Spinal cord (tissue), 10 donors: ENCODE measurements at places on chromosomes 4 and X.

DNA sequence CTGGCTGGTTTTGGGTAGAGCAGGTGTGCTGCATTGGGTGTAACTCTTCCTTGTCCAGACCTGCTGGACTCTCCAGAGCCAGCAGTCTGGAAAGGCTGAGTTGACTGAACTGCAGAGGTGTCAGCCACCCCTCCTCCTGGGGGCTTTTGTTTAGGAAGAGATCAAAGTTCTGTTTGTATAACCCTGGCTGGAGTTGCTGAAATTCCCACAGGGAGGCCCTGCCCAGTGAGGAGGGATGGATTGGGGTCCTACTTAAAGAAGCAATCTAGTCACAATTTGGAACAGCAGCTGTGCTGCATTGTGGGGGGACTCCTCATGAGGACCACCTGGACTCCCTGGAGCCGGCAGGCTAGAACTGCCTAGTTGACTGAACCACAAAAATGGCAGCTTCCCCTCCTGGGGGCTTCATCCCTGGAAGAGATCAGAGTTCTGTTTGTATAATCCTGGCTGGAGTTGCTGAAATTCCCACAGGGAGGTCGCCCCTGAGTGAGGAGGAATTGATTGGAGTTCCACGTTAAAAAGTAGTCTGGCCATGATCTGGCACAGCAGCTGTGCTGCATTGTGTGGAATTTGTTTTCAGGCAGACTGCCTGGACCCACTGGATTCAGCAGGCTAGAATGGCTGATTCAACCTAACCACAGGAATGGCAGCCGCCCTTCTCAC, 264.9 kb upstream of the ZC4H2 start:
- no peak for DNase-seq
- H3K4me3 ChIP-seq = no peak overlapping the region
- no peaks in the 10 kb centered on the region for H3K4me1 ChIP-seq
- no peaks in the 10 kb centered on the region for H3K36me3 ChIP-seq
- H3K27me3 ChIP-seq = no peaks in the 10 kb centered on the region
- no peak overlapping the region for H3K27ac ChIP-seq

GRCh38 chr4:83223781-83224180, 60.8 kb downstream of the COQ2 start:
- DNase-seq = no peak
- no peaks in the 10 kb centered on the region for H3K36me3 ChIP-seq
- no peaks in the 10 kb centered on the region for H3K27me3 ChIP-seq
- H3K4me1 ChIP-seq = peaks cover 6% of the 10 kb centered on the region
- no peak overlapping the region for H3K27ac ChIP-seq
- H3K4me3 ChIP-seq = no peak overlapping the region

DNA sequence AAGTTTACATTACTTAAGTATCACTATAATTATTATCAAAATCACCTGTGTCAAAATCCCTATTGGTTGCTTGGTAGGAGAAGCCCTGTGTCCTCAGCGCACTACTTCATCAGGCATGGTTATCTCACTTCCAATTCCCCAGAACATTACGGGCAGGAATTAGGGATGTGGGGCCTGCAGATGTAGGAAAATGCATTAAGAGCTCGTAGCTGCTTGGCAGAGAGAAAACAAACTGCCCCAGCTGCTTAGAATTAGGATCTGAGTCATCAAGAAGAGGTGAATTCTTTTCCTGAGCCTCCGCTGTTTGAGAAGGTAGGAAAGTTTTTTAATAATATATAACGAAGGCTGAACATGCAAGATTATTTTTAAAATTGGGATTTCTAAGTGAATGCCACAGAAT, 31.1 kb upstream of the CLNK start:
- no peak overlapping the region for H3K27ac ChIP-seq
- DNase-seq = no peak
- H3K36me3 ChIP-seq = no peaks in the 10 kb centered on the region

DNA sequence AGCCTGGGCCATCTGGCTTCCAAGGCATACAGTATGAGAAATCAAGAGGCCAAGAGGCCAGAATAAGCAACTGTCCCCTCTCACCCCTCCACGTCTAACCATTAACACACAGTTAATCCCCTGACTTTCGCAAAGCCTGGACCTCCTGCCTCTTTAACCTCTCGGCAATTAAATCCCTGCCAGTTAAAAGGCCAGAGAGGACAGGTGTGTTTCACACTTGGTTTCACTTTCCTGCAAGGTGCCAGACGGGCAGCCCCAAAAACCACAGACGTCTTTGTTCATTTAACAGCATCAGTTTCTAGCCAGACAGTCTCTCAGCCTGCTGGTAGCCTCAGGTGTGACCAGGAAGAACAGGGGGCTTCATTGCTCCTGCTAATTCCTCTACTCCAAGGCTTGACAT, 91.1 kb upstream of the KIT start:
- H3K27me3 ChIP-seq = no peaks in the 10 kb centered on the region
- H3K27ac ChIP-seq = no peak overlapping the region
- H3K4me1 ChIP-seq = no peaks in the 10 kb centered on the region
- DNase-seq = no peak

- peaks cover 4% of the 10 kb centered on the region for H3K4me1 ChIP-seq
- no peak for DNase-seq
- no peak overlapping the region for H3K27ac ChIP-seq
- H3K4me3 ChIP-seq = no peak overlapping the region
Measured at GRCh38 chr4:183182873-183183725, 84.0 kb downstream of the WWC2 start.
